ENCODE measurements at places on chromosomes 7 and 10.

DNA sequence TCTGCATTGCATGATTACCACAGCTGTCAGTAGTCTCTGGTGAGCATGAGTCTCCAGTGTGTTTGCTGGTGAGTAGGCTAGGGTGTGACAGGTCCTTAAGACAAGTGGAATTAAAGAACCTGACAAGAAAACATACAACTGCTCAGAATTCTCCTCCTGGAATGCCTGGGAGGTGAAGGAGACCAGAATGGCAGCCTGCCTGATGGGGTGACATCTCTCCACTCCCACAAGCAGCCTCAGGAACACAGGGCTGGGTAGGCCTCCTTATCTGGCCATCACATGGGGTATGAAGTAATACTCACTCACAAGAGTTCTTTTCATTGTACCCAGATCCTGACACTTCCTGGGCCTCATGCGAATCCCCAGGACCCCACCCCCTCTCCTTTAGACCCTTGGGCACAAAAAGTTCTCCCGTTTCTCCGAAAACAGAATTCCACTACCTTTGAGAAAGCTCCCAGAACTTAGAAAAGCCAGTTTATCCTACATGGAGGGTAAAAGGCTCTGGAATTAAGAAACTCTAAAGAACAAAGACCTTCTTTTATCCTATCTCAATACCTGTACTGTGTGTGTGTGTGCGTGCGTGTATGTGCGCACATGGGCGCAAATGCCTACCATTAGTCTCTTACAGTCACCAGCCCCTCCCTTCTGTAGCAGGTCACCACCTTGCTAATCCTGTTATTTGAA lies 33.4 kb upstream of the C1GALT1 start:
- DNase-seq: no peak

- no peak for DNase-seq
Observed at GRCh38 chr7:96219378-96220130, 102.3 kb downstream of the SLC25A13 start.

DNA sequence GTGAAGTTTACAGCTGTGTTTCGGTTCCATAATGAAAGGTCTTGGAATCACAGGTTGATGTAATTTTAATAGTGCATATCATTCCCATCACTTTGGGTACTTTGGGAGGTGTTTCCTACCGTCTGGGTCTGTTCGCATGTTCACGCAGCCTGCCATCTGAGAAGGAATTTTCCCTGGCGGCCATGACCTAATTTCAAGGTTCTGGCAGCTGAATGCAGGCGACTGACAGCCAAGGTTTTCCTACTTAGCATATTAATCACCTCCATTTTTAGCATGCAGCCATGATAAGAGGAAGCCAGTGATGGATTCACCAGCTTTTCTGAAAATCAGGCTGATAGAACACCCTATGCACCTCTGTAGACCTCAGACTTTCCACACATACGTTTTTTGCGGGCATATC lies 319.1 kb upstream of the TMEM229A start:
- no peak for DNase-seq

DNA sequence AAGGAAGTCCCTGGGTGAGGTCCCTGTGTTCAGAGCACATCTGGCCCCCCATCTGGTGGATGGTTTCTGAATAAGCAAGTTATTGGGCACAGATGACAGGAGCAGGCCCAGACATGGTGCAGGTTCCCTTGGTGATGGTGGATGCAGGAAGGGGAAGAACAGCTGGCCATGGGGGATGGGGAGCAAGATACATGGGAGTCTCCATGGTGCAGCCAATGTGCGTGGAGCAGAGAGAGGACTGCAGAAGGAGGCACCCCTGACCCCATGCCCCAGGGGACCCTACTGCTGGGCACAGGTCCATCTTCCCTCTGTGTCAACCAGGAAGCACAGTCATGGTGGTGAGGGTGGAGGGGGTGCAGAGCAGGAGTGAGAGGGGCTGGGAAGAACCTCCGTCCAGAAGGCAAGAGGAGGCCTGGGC lies 43.8 kb upstream of the RABGEF1 start:
- no peak for DNase-seq

GRCh38 chr7:44119829-44120380 lies 3.4 kb downstream of the POLD2 start:
- DNase-seq: no peak

- no peak for DNase-seq
Observed at GRCh38 chr10:48948470-48949037, 8.9 kb upstream of the LRRC18 start.

GRCh38 chr10:87734987-87735827 lies 75.5 kb downstream of the PAPSS2 start:
- no peak for DNase-seq

All from stimulated activated CD4-positive, alpha-beta T cell treated with anti-CD3 and anti-CD28 coated beads, Interleukin-12 subunit alpha, Interleukin-12 subunit beta, amount 100 ng/mL, for 4 hours (primary cell).